GDM1 (cell line): ENCODE measurements at places on chromosomes 5 and 9.

DNA sequence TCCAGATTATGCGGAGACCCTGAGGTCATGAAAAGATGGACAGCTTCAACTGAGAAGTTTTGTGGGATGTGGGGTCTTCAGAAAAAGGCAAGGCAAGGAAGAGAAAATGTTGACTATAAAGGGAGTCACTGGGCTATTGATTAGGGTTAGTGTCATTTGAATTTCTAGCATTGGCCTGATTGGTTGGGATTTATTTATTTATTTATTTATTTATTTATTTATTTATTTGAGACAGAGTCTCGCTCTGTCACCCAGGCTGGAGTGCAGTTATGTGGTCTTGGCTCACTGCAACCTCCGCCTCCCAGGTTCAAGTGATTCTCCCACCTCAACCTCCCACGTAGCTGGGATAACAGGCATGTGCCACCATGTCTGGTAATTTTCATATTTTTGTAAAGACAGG is 279.7 kb downstream of the NTRK2 start:
- no peak for DNase-seq

DNA sequence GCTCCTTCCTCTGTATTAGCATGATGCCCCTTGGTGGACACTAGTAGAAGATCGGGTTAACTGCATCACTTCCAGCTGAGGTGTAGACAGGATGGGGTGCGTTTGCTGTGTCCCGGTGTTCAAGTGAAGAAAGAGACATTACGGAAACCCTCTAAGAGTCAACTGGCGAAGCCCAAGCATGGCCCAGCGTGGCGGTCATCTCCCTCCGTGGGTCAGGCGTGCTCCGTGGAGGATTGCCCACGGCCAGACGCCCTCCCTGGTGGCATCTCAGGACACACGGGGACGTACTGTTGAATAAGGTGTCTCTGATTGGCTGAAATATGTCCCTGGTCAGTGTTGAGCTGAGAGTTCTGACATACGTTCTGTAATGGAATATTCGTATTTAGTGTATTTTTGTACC is 119.5 kb upstream of the CACNA1B start:
- no peak for DNase-seq

DNA sequence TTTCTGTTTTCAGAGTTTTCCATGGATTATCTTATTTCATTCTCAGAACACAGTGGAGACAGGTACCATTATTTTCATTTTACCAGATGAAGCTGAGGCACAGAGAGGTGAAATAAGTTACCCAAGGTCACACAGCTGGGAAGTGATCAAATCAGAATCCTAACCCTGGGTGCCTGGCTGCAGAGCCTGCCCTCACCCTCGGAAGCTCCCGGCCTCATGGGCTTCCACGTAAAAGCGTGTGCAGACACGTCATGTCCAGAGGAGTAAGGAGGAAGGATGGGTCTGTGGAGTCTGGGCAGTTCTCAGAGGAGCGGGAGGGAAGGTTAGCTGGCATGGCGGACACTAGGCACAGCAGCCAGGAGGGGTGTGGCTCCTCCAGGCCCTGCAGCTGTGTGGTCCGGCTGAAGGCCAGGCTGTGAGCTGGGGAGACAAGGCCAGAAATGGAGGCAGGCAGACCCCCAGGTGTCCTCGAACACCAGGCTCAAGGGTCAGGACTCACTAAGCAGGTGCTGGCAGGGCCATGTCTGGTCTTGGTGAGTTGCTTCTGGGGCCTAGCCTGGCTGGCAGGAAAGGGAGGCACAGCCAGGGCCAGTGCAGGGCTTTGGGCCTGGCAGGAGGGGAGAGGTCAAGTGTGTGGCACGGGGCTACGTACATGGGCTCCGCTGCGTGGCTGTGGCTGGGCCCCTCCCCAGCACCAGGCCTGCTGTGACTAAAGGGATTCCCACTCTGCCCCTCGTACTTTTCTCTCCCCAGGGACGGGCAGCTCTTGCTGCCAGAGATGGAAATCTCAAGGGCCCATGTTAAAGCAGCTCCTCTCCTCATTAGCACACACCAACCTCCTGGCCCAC is 5.6 kb downstream of the TBC1D9B start:
- DNase-seq: no peak

DNA sequence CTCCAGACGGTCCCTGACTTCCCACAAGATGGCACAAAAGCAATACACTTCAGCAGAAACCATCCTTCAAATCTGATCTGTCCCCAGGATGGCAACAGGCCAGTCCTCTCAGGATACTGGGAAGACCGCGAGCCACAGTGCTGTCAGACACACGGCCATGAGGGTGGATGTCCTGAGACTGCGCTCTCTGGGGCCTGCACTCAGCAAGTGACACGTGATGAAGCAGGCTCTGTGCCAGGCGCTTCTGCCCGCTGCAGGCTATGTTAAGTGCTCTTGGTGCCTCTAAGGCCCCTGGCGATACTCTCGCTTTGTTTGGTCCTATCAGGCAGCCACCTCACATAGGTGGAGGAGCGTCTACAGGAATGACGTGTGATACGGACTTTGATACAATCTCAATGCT is 7.1 kb downstream of the BRD9 start:
- no peak for DNase-seq

- no peak for DNase-seq
These were observed 26.9 kb upstream of the RNF38 start for GRCh38 chr9:36426945-36427344.

- DNase-seq: no peak
These were observed 606.4 kb upstream of the RORB start for GRCh38 chr9:73890685-73891277.

GRCh38 chr9:94139672-94140417 is 55.6 kb downstream of the PTPDC1 start:
- DNase-seq: no peak

GRCh38 chr5:120538149-120538548 is 74.0 kb downstream of the PRR16 start:
- DNase-seq: no peak
